ENCODE measurements at places on chromosomes 4 and X.

DNA sequence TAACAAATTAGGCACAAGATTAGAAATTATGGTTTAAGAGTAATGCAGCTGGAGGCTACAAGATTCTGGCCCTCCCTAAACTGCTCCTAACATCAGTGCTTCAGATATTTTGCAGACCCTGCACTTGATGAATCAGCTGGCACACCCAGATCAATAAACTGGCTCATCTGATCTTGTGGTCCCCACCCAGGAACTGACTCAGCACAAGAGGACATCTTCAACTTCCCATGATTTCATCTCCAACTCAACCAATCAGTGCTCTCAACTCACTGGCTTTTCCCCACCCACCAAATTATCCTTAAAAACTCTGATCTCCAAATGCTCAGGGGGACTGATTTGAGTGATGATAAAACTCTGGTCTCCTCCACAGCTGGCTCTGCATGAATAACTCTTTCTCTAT lies 21.7 kb upstream of the TMEM33 start:
- DNase-seq: no peak

DNA sequence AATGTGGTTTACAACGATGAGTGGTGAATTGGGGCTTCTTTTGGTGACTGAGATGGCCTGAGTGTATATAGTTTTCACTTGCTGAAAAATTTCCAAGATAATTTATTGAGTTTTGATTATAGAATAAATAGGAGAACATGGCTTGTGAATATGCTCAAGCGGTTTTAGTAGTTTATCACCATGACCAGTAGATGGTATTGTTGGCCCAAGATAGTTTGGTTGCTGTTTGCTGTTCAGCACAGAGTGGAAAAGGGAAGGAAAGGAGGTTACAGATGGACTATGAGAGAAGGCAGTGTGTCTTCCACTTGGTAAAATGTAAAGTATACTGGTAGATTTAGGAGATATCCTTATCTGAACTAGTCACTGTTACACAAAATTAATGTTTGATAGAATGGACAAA lies 55.8 kb upstream of the POU4F2 start:
- no peak for DNase-seq

GRCh38 chrX:793216-793770 lies 162.7 kb downstream of the SHOX start:
- no peak for DNase-seq

DNA sequence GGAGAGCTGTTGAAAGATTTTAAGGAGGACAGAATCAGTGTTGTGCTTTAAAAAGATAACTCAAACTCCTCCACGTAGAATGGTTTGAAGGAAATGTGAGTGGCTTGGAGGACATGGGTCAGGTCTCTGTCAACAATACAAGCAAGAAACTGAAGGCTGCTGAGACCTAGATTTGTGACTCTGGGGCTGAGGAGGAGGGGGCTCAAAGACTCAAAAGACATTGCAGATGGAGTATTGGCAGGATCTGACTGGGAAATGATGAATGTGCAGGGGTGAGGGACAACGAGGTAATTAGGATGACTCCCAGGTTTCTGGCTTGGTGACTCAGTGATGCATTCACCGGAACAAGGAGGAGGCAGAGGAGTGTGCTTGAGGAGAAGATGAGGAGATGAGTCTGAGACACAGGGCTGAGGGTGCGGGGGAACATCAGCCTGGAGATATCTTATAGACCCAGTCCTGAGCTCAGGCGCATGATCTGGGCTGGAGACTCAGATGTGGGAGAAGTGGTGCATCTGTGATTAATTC lies 3.3 kb upstream of the RPS4X start:
- DNase-seq: no peak

GRCh38 chr4:95410387-95410977 lies 138.3 kb downstream of the UNC5C start:
- DNase-seq: no peak

- no peak for DNase-seq
These were observed 27.6 kb upstream of the MSX1 start for GRCh38 chr4:4831825-4832224.

DNA sequence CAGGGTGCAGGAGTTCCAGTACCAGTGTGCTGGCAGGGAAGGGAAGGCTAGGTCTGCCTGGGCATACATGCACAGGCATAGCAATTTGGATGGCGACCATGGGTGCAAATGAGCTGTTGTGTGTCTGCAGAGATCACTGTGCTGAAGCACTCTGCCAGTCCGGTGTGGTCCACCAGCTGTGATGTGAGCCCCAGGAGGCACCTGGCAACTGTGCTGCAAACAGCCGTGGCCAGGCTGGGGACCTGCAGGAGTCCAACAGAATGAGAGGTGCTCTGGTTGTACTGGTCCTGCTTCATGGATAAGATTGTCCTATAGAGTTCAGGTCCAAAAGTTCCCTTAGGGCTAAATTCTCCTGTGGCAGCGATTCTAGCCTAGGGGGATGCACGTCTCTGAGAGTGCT lies 6.1 kb downstream of the FAM47A start:
- no peak for DNase-seq

GRCh38 chr4:103405415-103405814 lies 207.3 kb upstream of the CENPE start:
- no peak for DNase-seq

- no peak for DNase-seq
These were observed 85.9 kb downstream of the RNF150 start for GRCh38 chr4:141047228-141047884.

GRCh38 chr4:76564123-76564915 lies 129.3 kb downstream of the SHROOM3 start:
- no peak for DNase-seq

GRCh38 chrX:130051176-130051845 lies 59.0 kb downstream of the ELF4 start:
- no peak for DNase-seq

GRCh38 chrX:107454302-107454701 lies 4.8 kb downstream of the FRMPD3 start:
- DNase-seq: no peak

DNA sequence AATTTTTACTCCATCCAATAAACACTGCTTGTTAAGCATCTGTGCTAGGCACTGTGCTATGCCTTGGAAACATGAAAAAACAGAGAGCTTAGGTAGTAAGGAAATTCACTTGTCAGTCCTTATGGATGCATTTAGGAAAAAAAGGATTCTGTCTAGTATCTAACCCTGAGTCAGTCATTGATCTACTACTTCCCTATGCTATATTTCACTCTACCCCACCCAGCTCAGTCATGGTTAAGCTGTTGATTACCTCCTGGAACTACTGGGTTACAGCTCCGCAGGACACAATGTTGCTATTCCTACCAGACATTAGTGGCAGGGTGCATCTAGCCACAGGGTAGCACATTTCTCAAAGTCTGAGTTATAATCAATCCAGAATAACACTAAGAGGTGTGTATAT lies 2.9 kb upstream of the USP53 start:
- no peak for DNase-seq

DNA sequence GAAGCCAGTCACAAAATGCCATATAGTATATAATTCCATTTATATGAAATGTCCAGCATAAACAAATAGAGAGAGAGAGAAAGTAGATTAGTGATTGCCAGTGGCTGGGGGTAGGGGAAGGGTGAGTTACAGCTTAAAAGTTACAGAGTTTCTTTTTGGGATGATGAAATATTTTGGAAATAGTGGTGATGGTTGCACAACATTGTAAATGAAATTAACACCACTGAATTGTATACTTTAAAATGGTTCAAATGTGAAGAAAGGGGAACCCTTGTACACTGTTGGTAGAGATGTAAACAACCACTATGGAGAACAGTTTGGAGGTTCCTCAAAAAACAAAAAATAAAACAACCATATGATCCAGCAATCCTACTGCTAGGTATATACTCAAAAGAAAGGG lies 131.2 kb upstream of the GPC4 start:
- DNase-seq: no peak

GRCh38 chrX:41670112-41670511 lies 18.7 kb upstream of the GPR34 start:
- DNase-seq: no peak

- DNase-seq: no peak
These were observed 69.1 kb upstream of the PUDP start for GRCh38 chrX:7216981-7217587.

DNA sequence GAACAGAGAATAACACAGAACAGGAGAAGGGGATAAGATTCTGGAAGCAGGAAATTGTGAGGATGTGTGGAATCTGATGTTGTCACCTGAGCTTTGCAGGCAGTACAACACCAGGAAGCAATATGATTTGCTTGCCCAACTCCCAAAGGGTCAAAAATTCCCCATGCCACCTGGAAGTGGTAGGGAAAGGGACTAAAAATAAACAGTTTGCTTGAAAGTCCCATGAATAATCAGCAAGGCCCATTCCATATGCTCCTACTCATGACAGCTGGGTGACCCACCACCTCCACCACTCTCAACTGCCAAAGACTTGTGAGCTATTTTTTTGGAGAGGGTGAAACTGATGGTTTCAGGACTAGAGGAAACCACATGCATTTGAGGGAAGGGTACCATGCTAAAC lies 168.4 kb downstream of the KCNIP4 start:
- no peak for DNase-seq

- DNase-seq: no peak
These were observed 23.5 kb downstream of the NELFA start for GRCh38 chr4:1985294-1985693.

GRCh38 chr4:28558895-28559294 lies 1698.3 kb downstream of the STIM2 start:
- no peak for DNase-seq

GRCh38 chr4:114087596-114088230 lies 108.3 kb upstream of the ARSJ start:
- DNase-seq: no peak

DNA sequence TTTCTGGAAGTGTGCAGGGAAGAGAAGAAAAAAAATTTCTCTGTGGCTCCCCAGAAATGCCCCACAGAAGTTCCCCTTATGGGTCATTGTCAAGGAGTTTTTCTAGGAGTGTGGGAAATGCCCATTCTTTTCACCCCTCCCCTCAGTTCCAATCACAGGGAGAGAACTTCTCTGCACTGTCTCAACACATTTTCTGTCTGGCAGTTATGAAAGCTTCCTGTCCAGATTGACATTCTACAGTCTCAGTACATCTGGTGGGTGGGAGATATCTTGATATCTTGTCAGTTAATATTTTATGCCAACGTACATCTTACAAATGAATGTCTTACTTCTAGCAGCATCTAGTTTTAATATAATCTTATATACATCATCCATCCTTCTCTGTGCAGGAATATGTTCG lies 566.8 kb upstream of the AADAT start:
- no peak for DNase-seq

DNA sequence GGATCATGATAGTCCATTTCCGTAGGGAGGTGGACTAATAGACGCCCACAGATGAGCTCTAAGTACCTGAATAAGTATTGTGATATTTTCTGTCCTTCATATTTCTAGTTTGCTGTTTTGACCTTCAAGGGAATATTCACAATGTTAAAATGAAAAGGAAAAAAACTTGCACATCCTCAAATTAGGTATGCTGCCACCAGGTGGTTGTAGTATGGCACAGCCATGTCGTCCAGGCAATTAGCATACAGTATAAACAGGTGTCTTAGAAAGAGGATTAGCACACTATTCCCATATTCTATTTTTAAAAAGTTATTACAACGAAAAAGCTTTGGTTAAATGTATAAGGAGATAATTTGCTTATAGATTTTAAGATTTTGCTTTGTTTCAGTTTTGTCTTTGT lies 802.0 kb downstream of the RPA4 start:
- DNase-seq: no peak

GRCh38 chr4:168711197-168712140 lies 214.6 kb downstream of the PALLD start:
- DNase-seq: no peak

DNA sequence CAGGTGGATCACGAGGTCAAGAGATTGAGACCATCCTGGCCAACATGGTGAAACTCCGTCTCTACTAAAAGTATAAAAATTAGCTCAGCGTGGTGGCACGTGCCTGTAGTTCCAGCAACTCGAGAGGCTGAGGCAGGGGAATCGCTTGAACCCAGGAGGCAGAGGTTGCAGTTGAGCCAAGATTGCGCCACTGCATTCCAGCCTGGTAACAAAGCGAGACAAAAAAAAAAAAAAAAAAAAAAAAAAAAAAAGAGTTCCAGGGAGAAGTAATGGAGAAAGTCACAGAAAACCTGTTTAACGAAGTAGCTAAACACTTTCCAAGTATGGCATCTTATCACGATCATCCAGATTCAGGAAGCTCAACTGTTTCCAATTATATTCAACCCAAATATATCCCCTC lies 10.9 kb downstream of the KLHL4 start:
- DNase-seq: no peak

DNA sequence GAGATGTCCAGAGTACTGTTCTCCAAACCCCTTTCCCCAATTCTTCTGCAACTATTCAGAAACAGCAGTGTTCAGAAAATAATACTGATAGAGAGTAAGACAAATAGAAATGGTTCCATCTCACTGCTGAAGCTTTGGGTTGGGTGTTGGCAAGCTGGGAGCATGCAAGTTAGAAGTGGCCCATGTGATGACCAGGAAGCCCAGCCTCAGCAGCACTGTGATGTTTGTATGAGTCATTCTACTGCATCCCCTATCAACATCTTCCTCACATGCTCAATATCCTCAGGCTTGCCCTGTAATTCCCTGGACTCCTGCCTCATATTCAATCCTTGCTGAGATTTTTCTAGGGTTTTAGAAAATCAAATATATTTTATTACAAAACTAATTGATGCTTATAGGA lies 96.5 kb downstream of the CHRDL1 start:
- no peak for DNase-seq

GRCh38 chr4:7985891-7986441 lies 46.3 kb upstream of the AFAP1 start:
- no peak for DNase-seq

DNA sequence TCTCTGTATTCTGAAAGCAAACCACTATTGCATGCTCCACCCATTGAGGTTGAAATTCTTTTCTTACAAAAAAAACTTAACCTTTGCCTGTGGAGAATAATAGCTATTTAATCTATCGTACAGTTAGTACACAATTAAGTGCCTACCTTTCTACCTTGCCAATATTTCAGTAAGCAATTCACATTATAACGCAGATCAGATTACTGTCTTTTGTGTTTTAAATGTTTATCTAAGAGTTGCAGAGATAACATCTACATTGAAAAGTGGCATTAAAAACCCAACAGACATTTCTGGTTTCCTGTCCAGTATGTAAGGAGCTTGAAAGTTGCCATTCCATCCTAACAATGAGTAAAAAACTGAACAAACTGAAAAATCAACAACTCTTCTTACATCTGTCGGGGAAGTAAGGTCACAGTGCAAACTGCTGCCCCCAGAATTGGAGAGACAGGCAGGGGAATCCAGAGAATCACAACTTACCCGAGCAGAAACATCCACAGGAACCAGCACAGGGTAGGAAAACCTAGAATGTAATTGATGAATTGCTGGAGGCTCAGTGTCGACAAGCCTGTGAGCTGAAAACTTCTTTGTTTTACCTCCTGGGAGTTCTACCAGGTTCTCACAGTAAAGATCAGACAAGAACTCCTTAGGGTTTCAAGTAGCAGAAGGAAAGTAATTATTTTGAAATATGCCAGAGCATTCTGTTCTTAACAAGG lies 27.3 kb upstream of the ACSL4 start:
- DNase-seq: no peak

DNA sequence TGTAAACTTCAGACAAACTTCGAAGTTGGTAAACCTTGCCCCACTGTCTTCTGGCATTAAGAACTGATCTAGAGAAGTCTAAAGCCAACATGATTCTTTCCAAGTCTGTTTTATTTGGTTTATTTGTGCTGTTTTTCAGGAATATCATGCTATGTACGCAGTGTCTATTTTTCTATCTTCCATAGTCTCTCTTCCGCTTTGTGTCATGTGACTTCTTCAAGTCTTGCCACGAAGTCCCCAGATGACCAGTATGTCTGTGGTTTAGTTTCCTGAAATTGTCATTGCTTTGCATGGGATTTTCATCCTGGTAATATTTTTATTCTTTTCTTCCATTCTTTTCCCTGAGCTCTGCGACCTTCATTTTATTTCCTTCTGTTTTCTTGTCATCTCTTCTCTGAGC lies 15.1 kb downstream of the PNMA6E start:
- no peak for DNase-seq

Measured in D721Med (cell line).